ENCODE measurements at places on chromosomes 11 and 22.

DNA sequence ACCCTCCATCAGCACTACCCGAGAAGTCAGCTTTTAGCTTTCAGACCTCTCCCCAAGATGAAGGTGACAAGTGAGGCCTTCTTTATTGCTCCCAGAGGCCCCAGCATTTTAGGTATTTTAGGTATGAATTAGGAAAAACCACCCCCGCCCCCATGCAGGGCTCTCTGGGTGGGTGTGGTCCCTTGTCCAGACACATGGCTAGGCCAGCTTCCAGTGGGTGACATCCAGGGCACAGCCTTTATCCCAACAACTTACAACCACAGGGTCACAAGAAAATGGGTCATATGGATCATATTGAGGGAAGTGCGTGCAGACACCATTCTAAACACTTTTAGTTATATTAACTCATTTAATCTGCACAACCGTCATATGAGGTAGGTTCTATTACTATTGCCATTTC, 42.1 kb downstream of the RIBC2 start:
- DNase-seq: no peak

DNA sequence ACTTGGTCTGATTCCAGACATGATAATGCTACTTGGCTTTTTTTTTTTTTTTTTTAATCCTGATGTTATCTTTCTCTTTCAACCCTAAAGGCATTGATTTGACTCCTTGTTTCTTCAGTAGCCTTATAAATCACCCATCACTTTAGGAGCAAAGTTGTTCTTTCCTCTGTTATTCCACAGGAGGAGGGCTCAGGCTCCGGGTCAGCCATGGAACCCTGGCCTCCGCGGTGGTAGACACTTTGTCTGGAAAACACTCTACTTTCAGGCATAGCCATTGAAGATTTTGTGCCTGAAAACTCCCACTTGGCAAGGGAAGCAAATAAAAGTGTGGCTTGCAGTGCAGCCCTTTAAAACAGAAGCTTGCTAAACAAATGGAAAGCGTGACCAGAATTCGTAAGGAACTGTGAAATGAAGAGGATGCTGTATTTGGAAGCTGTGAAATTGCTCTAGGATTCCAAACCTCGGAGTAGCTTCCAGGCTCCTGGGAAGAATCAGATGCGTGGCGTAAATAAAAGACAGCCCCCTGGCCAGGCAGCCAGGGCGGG, 44.9 kb downstream of the ARHGAP8 start:
- DNase-seq: no peak

GRCh38 chr11:65338676-65339075, 5.0 kb downstream of the DPF2 start:
- DNase-seq: no peak

DNA sequence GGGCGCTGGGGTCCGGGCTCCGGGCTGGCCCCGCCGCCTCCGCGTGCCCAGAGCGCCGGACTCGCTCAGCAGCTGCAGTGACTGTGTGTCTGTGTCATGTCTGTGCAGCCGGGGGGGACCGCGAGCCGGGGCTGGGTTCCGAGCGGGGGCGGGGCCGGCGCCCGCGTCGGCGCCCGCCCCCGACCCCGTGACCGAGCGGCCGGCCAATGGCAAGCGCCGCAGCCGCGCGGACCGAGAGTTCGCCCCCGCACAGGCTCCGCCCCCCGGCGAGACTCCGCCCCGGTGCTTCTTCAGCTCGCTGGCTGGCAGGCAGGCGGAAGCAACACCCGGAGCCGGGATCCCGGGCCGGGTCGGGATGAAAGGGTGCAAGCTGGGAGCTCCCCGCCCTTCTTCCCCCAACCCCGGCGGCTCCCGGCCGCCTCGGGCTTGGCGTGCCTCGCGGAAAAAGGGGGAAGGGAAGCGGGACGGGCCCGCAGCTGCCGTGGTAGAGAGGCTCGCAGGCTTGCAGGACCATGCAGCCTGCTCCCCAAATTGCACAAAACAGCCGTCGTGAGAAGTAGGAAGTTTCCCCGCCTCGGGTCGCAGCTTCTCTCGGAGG, 750 bp upstream of the LARGE1 start:
- peak; percentile 75 for DNase-seq

GRCh38 chr22:43926349-43926710, 2.7 kb downstream of the PNPLA3 start:
- DNase-seq: no peak
